Heart left ventricle (tissue), 16 donors: ENCODE measurements at places on chromosomes 1 and 21. TPM values are rescaled to one million over a fixed set of nuclear protein-coding genes. Genes with fewer than 3 reads are reported as not detected.
A peak's percentile ranks its signal among the peaks of the same experiment; 100 is the strongest.

LCK gene
- 7.6 TPM for total RNA-seq

- no peaks in the 10 kb centered on the region for H3K4me1 ChIP-seq
- DNase-seq, result no peak
- no peak overlapping the region for H3K27ac ChIP-seq
- H3K4me3 ChIP-seq, result no peak overlapping the region
- H3K36me3 ChIP-seq, result no peaks in the 10 kb centered on the region
- no peaks in the 10 kb centered on the region for H3K27me3 ChIP-seq
These were observed 211.1 kb downstream of the MRPL39 start for GRCh38 chr21:25396135-25396711.

DNA sequence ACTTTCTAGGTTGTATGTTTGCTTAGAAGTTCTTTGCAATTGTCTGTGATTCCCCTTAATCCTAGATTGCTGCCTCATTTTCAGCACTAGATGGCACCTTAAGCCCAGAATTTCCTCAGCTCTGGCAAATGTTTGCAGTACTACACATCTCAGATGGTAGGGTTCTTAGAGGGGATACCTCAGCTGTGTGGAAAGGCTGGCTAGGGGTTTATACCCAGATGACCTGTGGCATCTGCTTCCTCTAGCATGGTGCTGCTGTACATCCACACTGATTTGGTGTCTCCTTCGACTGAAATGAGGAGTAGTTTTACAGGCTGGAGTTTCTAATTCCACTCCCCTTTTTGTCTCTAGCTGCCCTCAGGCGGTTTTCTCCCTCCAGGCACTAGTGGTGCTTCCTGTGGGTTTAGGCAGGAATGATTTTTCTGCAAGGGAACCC lies 23.5 kb downstream of the ASB17 start:
- no peak overlapping the region for H3K4me3 ChIP-seq
- DNase-seq, result no peak
- H3K27ac ChIP-seq, result no peak overlapping the region
- H3K27me3 ChIP-seq, result no peaks in the 10 kb centered on the region

AVPR1B gene
- total RNA-seq, result not detected

- peaks cover 4% of the 10 kb centered on the region for H3K4me1 ChIP-seq
- no peak for DNase-seq
- H3K36me3 ChIP-seq, result no peaks in the 10 kb centered on the region
- no peak overlapping the region for H3K4me3 ChIP-seq
- H3K27ac ChIP-seq, result no peak overlapping the region
These were observed 5.6 kb downstream of the AIRE start for GRCh38 chr21:44291078-44291935.

GRCh38 chr1:204475656-204476432 lies 18.8 kb downstream of the PIK3C2B start:
- peaks cover 60% of the 10 kb centered on the region for H3K4me1 ChIP-seq
- H3K36me3 ChIP-seq, result no peaks in the 10 kb centered on the region
- no peak for DNase-seq
- no peaks in the 10 kb centered on the region for H3K27me3 ChIP-seq

NFIA gene
- total RNA-seq, result 96.5 TPM

DNA sequence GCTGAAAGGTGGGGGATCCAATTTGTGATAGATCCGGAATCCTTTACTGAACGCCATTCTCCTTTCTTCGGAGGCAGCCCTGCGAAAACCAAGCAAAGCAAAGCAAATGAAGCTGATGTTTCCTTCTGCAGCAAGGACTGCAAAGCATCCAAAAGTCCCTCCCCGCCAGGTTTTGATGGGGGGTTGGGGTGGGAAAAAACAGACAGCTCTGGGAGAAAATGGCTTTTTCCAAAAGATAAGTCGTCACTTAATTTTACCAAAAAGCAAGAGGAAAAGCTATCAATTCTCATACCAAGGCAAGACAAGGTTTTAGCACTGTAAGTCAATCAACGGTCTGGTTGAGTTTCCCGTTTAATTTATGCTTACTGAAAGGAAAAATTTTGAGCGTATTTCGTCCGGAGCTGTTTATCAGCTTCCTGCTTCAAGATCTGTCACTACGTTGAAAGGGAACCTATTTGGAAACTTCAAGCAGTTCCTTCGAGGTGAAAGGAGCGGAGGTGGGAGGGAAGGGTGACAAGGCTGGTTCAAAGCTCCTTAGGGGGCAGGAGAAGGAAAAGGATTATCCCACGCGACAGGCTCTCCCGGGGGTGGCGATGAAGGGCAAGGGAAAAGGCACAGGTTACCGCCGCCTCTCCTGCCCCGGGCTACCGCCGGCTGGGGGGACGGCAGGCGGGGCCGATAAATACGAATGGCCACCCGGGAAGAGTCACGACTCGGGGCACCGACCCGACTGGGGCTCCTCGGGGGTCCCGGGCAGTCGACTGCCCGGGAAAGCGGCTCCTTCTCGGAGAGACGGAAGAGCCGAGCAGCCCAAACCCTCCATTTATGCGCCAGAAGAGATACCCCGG lies 750 bp downstream of the SYNJ1 start:
- DNase-seq, result peak; percentile 35
- peak overlapping the region; percentile 88 for H3K4me3 ChIP-seq
- H3K36me3 ChIP-seq, result no peaks in the 10 kb centered on the region
- peak overlapping the region; percentile 90 for H3K27ac ChIP-seq

PGBD5 gene
- 9.3 TPM for total RNA-seq

DCST1 gene
- total RNA-seq, result not detected

OR2T33 gene
- total RNA-seq, result not detected

C8B gene
- total RNA-seq, result not detected

DNA sequence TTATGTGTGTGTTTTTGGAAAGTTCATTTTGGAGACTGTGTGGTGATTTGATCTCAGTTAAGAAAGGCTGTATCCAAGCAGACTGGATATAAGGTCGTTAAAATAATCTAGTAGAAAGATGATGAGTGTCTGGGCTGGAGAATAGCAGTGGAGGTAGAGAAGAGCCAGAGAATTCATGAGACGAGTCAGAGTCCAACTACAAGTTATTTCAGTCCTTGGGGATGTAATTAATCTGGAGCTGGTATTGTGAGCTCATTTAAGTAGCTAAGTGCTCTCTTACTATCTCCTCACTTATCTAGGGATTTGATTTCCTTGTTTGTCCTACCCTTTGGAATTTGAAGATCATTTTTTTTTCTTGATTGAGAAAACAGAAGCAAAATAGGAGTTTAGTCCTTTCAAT lies 1219.0 kb upstream of the ADGRL4 start:
- no peaks in the 10 kb centered on the region for H3K27me3 ChIP-seq
- no peaks in the 10 kb centered on the region for H3K4me1 ChIP-seq
- no peak for DNase-seq
- no peak overlapping the region for H3K4me3 ChIP-seq
- no peaks in the 10 kb centered on the region for H3K36me3 ChIP-seq

GRCh38 chr1:10833630-10834557 lies 37.4 kb upstream of the CASZ1 start:
- no peak overlapping the region for H3K4me3 ChIP-seq
- H3K27me3 ChIP-seq, result peaks cover 51% of the 10 kb centered on the region
- H3K4me1 ChIP-seq, result peaks cover 8% of the 10 kb centered on the region
- DNase-seq, result no peak

- no peaks in the 10 kb centered on the region for H3K36me3 ChIP-seq
- H3K27ac ChIP-seq, result no peak overlapping the region
- no peaks in the 10 kb centered on the region for H3K27me3 ChIP-seq
- no peak for DNase-seq
- no peaks in the 10 kb centered on the region for H3K4me1 ChIP-seq
These were observed 5.2 kb downstream of the KRTAP10-8 start for GRCh38 chr21:44617071-44617501.
